ENCODE measurements at places on chromosomes 3 and 15.

DNA sequence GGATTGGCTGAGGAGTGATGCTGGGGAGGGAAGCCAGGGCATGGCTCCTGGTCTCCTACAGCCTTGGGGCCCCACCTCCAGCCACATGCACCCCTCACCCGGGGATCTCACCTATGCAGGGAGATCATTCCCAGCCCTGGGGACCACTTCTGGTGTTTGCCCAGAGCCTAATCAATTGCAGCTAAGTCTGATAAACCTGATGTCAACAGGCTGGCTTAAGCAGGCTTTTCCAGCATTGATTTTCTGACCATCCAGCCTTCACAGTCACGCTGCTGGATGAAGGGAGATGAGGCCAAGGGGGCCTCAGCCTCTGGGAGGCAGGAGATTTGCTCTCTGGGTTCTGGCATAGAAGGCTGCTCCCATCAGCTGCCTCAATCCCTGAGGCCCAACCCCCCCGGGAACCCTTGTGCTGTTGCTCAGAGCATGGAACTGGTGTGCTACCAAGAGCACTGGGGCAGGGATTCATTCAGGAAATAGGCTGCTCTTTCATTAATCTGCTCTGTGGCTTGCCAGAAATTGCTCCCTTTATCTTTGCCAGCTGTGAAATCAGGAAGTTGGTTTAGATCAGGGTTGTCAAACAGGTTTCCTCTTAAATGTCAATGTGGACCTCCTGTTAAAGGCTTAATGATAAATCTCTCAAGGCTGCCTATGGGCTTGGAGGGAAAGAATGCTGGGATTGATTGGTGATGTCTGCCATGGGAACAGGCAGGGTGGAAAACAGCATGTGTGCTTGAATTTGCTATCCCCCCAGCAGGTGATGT is 19.0 kb downstream of the FAM3D start:
- DNase-seq, result no peak

- no peak for DNase-seq
Measured at GRCh38 chr15:47095833-47096232, 621.5 kb upstream of the SEMA6D start.

- DNase-seq, result no peak
Measured at GRCh38 chr15:34944936-34945335, 24.6 kb downstream of the AQR start.

- no peak for DNase-seq
Measured at GRCh38 chr3:64214381-64215018, 10.8 kb downstream of the PRICKLE2 start.

DNA sequence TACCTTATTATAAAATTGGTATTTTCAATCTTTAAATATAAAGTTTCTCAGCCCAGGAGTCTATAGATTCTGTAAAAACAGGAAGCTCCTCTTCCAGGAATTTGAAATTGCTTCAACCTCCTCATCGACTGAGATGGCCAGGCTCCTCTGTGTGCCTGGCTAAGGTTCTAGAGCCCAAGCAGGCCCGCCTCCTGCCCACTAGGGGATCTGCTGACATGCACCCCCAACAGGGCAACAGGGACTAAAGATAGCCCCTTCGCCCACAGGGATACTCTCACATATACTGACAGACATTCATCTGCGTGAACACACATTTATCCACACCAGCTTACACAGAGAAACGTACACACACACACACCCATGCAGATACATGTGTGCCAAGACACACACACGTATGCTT is 183.1 kb upstream of the TLE3 start:
- DNase-seq, result no peak

DNA sequence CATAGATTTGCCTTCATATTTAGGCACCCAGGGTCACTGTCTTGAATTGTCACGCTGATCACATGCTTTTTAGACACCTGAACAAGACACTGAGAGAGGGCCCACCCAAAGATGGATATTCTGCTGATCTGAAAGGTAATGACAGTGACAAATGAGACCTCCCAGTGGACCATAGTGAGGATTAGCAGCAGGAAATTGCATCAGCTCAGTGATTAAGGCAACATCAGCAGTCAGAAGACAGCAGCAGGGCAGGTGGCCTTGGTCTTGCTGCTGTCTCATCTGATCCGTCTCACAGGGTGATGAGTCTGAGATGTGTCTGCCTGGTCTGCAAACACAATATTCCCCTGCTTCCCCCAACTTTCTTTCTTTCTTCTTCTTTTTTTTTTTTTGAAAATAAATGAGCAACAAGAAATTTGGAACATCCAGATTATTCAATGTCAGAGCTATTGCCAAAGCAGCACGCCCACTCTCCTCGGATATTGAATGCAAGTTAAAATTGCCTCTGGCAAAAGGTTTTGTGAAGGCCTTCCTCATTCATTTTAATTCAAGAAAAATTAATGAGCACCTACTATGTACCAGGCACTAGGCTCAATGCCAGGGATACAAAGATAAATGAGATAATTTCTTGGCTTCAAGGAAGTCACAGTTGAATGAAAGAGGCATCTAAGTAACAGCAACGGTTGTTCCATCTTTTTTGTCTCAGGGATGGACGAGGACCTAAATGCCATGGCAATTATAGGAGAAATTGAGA is 14.1 kb downstream of the OTOL1 start:
- DNase-seq, result no peak

DNA sequence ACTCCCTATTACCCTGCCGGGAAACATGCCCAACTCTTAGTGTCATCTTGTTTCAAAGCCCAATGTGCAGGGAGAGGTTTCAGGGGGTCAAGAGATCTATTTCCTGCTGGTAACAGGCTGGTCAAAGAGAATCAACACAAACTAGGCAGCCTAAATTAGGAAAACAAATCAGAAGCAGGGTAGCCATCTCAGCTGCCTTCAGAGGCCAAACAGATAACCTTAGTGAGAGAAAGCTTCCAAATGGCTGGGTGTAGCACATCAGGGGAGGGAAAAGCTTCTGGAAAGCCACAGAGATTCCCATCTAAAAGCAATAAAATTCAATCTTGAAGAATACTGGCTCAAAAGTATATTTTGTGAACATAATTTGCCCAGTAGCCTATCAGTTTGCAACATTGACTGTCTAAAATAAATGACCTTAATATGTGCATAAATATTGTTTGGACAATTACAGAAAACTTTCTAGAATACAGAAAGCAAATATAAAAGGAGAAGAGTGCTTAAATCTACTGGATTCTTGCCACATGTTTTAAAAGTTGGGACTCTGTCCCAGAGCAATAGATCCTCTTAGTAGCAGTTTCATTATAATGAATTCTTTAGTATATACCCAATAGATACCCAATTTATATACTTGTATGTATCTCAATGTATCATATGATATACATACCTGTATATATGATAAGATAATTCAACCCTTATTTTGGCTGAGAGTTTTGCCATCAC is 371.9 kb upstream of the RARB start:
- DNase-seq, result no peak

DNA sequence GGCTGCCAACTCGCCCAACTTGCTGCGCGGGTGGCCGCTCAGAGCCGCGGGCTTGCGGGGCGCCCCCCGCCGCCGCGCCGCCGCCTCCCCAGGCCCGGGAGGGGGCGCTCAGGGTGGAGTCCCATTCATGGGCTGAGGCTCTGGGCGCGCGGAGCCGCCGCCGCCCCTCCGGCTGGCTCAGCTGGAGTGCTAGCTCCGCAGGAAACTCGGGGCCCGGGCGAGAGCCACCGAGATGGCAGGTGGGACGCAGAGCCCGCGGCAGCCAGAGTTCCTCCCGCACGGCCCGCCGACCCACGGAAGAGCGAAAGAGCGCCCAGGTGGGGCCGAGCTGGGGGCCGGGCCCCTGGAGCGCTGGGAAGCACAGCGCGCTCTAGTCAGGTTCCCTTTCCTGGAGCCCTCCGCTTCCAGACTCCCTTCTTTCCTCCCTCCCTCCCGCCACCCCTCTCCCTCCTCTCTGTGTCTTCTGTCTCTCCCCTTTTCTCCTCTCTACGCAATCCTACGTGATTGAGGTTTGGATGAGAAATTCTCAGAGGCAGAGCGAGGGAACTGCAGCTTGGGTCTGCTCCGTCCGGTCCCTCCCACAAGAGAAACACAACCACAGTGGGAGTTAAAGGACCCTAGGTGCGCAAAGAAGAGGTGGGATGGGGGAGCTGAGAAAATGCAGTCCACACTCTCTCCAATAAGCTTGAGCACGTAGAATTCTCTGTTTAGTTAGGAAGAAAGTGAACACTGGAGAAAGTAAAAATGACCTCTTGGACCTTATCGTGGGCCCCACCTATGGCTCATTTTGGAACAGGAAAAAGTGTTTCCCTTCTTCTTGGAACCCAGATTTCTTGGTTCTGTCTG is 317.3 kb downstream of the FGF12 start:
- DNase-seq, result peak; percentile 59

DNA sequence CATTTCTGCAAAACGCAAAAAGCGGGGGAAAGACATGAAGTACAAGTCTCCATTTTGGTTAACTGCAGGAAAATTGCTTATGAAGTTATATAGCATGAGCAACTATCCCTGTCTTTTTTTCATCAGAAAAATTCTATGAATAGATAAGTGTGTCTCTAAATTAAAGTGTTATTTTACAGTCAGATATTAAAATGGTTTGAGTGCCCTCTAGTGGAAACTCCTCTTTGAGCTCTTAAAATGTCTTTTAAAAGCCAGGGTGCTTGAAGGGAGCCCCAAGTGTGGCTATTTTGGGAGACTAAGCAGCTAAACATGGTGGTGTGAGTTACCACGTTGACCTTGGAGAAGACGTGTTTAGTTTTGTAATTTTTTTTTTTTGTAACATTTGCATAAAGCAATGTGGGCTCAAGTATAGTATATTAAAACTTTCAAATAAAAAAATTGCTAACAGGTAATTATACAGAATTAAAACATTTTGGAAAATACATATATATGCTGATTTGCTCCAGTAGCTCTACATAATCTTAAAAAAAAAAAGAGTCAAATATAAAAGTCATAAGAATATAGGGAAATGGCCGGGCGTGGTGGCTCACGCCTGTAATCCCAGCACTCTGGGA is 77.2 kb downstream of the PPP2R3A start:
- DNase-seq, result peak; percentile 12

Measured in HuH-7 (cell line).